Epithelial cell of proximal tubule (primary cell): ENCODE measurements at places on chromosomes 2 and 18. TPM values are rescaled to one million over a fixed set of nuclear protein-coding genes. Genes with fewer than 3 reads are reported as not detected.

DNA sequence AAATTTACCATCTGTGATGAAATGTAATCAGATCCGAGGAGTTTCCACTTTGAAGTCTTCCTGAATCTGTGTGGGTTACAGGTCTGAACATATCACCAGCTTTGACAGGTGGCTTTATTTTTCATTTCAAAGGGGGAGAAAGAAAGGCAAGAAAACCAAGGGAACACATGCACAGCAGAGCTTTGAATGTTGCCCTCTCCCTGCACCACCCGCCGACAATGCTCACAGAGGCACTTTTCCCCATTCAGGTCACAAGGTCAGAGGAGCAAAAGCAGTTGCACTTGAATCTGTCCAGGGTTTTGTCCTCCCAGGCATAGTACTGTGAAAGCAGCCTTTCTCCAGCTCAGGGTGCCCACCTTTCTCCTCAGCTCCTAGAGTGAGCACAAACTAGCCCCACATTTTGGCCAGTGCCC lies 130.2 kb downstream of the OSR1 start:
- no peak for DNase-seq

DNA sequence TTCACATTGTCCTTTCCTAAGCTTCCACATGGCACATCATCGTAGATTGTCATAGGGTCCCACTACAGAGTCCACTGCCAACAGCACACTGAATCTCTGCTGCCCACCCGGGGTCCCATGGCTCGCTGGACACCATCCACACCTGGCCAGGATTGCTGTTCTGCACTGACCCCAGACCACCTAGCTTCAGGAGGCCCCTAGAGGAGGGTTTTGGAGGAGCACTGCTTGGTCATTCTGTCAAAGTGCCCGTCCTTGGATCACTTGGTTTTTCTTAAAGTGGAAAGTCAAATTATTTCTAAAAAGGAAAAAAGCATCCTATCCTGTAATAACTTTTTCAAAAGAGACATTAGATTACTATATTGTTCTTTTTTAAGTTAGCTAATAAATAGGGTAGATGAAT lies 59.0 kb downstream of the CHRNA1 start:
- DNase-seq = no peak

GRCh38 chr2:203033395-203033794 lies 18.7 kb downstream of the NBEAL1 start:
- no peak for DNase-seq

DNA sequence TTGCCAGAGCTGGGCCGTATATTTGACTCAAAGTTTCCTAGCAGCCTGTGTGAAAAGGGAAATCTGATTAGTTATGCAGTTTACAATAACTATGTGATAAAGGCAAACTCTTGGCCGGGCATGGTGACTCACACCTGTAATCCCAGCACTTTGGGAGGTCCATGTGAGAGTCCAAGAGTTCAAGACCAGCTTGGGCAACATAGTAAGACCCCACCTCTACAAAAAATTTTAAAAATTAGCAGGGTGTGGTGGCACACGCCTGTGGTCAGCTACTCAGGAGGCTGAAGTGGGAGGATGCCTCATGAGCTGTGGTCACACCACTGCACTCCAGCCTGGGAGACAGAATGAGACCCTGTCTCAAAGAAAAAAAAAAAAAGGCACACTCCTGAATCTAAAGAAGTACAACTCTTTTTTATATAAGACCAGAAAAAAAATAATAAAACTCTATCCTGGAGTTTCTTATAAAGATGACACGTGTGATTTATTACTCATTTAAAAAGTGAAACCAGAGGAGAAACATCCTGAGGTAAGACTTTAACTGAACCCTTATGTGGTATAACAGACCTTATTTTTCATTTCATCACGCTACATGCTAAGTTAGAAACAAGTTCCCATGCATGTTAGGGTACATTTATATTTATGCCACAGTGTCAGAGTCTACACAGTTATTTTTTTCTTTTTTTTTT lies 32.6 kb upstream of the KCMF1 start:
- no peak for DNase-seq

GRCh38 chr2:181170256-181170655 lies 189.9 kb downstream of the UBE2E3 start:
- no peak for DNase-seq

- no peak for DNase-seq
Observed at GRCh38 chr2:10045561-10046355, 2.4 kb downstream of the KLF11 start.

GRCh38 chr18:8984131-8984721 lies 118.3 kb upstream of the NDUFV2 start:
- no peak for DNase-seq

DNA sequence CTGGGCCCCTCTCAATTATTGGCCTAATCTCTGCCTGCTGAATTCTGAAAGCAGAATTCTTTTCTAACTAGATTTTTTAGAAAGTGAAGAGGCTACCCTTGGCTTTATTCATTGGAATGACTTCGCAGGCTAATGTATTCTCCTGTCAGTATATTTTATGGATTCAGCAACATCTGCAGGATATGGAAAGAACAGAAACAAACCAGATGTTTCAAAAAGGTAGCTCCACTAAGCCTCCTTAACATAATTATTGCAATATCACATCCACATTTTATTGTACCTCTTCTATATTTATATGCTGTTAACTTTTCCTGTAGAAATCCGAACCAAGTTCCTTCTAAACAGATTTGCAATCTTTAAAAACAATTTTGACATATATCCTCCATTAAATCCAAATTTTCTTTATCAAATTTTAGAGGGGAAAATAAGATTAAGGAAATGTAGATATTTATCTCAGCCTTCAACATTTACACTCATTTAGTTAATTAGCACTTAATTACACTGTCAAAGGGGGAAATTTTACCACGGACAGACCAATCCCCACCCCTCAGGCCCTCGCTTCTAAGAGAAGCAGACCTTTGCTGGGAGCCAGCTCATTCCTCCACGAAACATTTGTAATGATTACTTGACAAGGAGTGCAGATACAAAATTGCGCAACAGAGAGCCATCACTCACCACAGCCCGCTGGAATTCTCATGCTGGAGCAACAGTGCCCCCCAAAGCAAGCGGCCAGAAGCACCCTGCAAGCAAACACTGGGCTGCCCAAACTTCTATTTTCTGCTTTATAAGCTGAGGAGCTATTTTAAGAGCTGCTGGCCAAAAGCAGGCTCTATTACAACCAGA lies 253.4 kb downstream of the ETAA1 start:
- peak; percentile 76 for DNase-seq

DNA sequence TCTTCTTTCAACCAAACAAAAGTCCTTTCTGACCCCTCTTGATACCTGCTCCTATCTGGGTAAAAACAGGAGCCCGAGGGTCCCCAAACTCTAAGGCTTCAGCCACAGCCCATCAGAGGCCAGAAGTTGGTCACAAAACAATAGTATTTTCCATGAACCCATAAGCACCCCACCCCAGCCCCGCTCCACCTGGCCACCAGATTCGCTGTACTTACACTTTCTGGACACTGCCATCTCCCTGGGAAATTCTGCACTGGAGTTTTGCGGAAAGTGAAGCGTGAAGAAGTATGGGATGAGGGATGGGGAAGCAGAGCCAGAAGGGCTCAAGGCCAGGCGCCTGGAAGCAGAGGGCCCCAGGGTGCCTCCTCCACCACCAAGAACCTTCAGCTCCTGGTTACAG lies 5.2 kb upstream of the RUFY4 start:
- DNase-seq = no peak

GRCh38 chr2:17640406-17640805 lies 99.9 kb downstream of the VSNL1 start:
- no peak for DNase-seq

- peak; percentile 18 for DNase-seq
Observed at GRCh38 chr2:185208261-185208660, 530.3 kb upstream of the FSIP2 start.

GRCh38 chr2:237870754-237871651 lies 11.6 kb downstream of the RAMP1 start:
- no peak for DNase-seq

- no peak for DNase-seq
Observed at GRCh38 chr2:222492683-222493082, 68.3 kb downstream of the SGPP2 start.

DNA sequence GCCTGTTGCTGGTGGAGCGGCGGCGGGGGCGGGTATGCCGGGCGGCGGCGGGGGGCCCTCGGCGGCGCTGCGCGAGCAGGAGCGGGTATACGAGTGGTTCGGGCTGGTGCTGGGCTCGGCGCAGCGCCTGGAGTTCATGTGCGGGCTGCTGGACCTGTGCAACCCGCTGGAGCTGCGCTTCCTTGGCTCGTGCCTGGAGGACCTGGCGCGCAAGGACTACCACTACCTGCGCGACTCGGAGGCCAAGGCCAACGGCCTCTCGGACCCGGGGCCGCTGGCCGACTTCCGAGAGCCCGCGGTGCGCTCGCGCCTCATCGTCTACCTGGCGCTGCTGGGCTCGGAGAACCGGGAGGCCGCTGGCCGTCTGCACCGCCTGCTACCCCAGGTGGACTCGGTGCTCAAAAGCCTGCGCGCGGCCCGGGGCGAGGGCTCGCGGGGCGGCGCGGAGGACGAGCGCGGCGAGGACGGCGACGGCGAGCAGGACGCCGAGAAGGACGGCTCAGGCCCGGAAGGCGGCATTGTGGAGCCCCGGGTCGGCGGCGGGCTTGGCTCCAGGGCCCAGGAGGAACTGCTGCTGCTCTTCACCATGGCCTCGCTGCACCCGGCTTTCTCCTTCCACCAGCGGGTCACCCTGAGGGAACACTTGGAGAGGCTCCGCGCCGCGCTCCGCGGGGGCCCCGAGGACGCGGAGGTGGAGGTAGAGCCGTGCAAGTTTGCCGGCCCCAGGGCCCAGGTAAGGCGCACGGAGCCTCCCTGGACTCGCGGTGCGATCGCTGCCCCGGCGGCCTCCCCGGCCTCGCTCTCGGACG lies 1.0 kb downstream of the ZCCHC2 start:
- DNase-seq = no peak

DNA sequence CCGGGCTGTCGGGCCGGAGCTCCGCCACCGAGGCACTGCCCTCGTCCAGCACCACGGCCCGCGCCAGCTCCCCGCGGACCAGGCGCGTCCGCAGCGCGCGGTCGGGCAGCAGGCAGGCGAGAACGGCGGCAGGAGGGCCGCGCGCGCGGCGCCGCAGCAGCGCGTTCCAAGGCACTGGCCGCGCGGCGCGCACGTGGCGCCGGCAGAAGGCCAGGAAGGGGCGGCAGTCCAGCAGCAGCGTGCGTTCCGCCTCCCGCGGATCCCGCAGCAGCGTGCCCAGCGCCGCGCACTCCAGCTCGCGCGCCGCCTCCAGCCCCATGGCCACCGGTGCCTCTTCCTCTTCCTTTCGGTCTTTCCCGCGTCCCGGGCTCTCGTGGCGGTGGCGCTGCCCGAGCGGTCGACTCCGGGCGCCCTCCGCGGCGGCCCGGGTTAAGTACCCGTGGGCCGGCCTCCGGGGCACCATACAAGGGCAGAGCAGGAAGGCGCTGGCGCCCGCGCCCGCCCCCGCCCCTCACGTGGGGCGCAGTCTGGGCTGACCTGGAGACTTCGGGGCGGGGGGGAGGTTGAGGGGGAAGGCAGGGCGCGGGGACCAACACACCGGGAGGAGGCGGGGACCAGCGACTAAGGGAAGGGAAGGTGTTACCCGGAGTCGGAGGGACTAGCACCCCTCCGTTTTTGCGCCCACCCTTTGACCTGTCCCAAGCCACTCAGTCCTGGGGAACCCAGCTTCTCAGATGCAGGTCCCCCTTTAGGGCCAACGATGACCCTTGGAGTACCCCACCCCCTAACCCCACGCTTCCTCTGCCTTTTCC lies at the start of gene DUSP2:
Gene DUSP2, minus strand, starts transcription at position 405 of the 812 bp plus-strand sequence. Its CDS starts 86 bp downstream, at position 319.
- no peak for DNase-seq

The NXPH2 gene
- total RNA-seq = 0.12 and 2.0 TPM in 2 replicates

The SNRNP200 gene
- total RNA-seq = 77.2 and 88.9 TPM in 2 replicates

The NTSR2 gene
- total RNA-seq = not detected in 2 replicates

The C2orf74 gene
- 4.4 and 9.1 TPM in 2 replicates for total RNA-seq

The CFAP53 gene
- total RNA-seq = 0.22 and 0.69 TPM in 2 replicates

The MOB1A gene
- total RNA-seq = 70.4 and 87.2 TPM in 2 replicates

The TRABD2A gene
- total RNA-seq = 0.58 and 1.5 TPM in 2 replicates

The NABP1 gene
- 32.1 and 33.8 TPM in 2 replicates for total RNA-seq

The ITGA6 gene
- 87.0 and 100 TPM in 2 replicates for total RNA-seq

The TMEM198 gene
- total RNA-seq = 1.6 and 1.7 TPM in 2 replicates
